ENCODE measurements at places on chromosomes 3 and 15.
A peak's percentile ranks its signal among the peaks of the same experiment; 100 is the strongest.

- DNase-seq: no peak
These were observed 311.4 kb downstream of the PDCD6IP start for GRCh38 chr3:34109846-34110245.

DNA sequence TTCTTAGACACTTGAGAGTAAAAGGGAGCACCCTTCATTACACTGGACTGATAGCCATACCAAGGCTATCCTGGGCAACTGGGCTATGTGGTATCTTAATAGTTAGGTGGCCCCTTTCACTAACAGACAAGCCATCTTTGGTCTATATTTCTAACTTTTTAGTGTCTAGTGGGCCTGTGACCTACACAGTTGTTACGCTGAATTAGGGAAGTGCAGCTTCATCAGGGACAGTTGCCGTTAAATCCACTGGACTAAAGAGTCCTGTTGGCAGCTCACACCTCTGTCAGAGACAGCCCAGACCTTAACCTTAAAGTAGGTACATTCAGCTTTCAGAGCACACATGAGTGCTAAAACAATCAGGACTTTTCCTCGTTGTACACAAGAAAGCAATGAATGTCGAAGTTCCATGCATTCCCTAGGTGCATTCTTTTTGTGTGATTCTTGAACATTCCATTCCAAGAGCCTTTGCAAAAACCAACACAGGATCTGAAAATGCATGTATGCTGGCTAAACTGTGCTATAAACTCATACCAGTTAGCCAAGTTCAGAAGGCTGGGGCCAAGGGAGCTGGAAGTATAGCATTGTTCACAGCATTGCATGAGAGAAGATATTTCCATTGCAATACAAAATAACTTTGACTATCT is 230.2 kb upstream of the EIF1B start:
- DNase-seq: no peak

GRCh38 chr3:49377483-49377882 is 19.3 kb upstream of the GPX1 start:
- DNase-seq: peak; percentile 32

GRCh38 chr15:34331809-34332208 is 5.8 kb downstream of the SLC12A6 start:
- DNase-seq: no peak

DNA sequence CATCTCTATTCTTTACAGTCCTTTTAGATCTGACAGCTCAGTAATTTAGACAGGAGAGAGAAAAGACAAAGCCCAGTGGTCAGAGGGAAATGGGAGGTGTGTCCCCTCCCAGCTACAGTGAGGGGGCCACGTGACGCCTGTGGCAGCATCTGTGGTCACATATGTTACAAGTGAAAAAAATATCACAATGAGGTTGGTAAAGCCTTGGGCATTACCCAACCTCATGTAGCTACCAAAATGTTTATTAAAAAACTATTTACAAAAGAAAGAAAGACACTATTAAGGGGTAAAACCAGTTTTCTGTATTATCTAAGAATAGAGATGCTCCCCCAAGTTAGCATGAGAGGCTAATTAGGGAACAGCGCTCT is 42.9 kb upstream of the PLCL2 start:
- DNase-seq: no peak

DNA sequence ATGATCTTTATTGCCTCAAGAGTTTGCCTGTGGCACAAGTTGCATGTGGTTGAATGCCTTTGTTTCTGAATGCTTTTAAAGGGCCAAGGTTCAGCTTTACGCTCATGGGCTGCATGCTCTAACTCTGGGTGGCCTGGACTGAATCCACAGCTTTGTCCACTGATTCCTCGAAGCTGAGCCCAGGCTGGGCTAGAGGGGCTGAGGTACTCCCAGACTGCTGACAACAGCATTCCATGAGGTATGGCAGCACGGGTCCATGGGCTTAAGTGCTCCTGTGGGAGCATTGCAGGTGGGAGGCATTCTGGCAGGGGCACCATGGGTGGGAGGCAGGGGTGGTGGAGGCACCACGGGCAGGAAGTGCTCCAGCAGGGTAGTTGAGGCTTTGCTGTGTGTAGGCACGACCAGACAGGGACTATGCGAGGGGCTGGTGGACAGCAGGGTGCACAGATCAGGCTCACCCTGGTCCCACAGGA is 61.6 kb downstream of the GLCE start:
- no peak for DNase-seq

DNA sequence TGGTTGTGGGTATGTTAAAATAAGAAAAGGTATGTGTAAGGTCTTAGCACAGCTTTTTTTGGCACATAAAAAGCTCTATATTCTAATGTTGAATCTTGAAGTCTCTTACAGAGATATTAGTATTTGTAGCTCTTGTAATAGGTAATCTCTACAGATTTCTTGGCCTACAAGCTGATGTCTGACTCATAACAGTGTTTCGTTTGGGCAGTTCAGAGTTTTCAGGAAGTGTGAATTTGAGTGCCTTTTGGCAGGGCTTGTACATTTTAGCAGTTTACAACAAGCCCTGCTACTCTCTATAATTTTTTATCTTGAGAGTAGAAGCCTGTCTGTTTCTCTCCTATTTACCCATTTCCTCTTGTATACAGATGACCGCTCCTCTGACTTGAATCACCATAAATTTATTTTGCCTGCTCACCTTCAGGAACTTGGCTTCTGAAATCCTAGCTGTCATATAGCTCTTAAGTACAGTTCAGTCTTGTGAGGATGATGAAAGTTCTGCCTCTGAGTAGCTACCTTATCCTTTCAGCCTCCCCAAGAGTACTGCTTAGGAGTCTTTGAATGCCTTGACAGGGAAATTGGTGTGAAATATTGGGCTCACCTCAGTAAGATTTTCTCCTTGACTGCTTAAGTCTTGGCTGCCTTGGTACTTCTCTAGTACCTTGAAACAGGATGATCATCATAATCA is 419.9 kb upstream of the RARB start:
- DNase-seq: no peak

DNA sequence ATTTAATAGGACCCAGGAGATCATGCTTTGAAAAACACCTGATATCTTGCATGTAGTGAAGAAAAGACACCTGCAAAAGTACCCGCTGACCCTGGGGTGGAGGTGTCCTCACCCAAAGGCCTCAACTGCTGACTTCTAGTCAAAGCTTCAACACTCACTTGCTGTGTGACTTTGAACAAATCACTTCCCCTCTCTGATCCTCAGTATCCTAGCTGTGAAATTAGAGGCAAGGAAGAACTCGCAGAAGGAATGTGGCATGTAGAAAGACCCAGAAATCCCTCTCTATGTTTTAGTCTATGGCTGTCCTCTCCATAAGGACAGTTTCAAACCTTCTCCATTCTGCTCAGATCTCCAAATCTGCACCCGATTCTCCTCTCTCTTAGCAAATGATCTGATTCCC is 52.7 kb upstream of the ATP13A3 start:
- no peak for DNase-seq

DNA sequence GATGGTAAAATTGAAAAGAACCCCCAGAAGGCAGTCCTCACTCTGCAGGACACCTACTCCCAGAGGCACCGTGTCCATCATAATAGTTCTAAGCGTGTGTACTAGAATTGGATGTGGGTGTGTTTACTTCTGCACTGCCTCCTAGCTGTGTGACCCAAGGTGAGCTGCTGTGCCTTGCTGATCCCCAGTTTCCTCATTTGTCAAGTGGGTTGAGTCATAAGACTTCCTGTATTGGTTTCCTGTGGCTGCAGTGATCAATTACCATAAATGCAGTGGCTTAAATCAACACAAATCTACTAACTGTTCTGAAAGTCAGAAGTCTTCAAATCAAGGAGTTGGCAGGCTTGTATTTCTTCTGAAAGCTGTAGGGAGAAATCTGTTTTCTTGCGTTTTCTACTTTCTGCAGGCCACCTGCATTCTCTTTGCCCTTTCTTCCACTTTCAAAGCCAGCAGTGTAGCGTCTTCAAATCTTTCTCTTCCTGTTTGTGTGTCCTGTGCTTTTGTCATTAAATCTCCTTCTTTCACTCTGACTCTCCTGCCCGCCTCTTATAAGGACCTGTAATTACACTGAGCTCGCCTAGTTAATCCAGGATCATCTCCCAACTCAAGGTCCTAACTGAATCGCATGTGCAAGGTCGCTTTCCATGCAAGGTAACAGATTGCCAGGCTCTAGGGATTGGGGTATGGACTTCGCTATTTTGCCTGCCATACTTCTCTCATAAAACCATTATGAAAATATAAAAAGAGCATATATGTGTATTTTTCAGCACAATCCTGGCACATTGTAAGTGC is 59.0 kb downstream of the RORA start:
- DNase-seq: no peak

DNA sequence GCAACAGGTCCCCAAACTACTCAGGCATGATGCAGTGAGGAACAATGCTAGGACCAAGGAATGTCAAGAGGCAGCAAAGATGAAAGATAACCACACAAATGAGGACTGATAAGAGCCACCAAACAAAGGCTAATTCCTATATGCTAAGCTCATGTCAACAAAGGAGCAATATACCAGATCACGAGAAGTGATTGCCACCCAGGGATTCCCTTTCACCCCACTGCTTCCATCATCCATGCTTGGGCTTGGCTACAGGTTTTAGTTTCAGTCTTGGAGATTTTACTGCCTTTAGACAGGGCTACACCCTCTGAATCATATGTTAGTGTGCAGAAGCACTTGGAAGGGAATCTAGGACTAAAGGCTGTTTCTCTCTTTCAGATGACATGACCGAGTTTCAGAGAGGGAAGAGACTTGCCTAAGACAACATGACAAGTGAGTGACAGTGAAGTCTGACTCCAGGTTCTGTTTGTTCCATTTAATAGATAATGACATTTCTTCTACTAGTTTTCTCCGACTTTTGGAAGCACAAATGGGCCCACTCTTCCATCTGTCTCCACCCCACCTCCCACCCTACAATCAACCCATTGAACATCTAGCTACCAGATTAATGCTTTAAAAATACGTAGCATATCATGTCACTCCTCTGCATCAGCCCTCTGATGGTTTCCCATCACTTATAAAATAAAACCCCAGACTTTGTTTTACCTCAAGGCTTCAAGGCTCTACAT is 173.5 kb upstream of the LRRN1 start:
- no peak for DNase-seq

- DNase-seq: no peak
These were observed 291.6 kb upstream of the TGFBR2 start for GRCh38 chr3:30314757-30315325.

- no peak for DNase-seq
These were observed 69.3 kb downstream of the MESD start for GRCh38 chr15:80920271-80920699.

DNA sequence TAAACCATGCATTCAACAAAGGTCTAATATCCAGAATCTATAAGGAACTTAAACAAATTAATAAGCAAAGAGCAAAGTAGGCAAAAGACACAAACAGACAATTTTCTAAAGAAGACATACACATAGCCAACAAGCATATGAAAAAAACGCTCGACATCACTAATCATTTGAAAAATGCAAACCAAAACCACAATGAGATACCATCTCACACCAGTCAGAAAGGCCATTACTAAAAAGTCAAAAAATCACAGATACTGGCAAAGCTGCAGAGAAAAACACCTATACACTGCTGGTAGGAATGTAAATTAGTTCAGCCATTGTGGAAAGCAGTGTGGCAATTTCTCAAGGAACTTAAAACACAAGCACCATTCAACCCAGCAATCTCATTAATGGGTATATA is 53.8 kb downstream of the FSIP1 start:
- no peak for DNase-seq

DNA sequence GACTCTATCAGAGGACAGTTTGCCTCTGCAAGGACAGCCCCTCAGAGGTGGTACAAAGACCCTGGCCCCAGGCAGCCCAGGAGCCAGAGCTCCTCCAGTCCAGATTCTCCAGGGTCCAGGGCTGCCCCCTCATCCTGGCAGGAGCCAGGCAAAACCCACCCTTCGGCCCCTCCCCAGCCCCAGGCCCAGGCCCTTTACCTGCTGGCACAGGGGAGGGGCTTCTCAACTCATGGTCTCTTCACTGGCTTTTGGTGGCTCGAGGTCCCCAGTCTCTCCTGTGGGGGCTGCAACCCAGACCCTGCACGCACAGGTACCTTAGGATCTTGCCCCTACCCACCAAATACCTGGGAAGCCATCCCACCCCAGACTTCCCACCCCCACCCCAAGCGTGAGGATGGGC is 8.5 kb downstream of the NEIL1 start:
- DNase-seq: no peak

DNA sequence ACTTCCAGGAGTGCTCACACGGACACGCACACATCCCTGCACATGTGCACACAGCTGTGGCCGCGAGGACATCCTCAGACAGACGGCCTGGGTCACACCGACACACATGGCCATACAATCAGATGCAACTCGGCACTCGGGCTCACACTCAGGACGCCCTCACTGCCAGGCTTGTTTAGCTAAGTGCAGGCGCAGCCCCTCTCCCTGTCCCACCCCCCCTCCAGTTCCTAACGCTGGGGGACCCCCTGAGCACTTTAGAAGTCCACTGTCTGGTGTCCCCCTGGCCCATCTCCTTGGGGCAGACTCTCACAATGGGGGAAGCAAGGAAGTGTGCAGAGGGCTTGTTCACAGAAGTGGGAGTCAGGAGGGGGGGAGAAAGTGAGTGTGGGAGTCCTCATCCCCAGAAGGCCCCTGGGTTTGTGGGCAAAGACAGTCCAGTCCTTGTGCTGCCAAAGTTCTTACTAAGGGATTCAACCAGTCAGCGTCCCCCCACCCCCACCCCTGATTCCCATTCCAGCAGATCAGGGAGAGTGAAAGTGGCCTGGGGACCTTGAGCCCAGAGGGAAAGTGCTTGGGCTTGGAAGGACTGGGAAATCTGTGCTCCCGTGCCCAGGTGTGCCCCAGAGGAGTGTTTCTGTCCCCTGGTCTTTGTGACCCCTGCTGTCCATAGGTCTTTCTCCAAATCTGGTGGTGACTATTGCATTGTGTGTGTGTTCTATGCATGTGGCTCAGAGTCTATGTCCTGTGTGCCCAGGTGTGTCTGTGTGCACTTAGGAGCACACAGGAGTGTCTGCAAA is 767 bp upstream of the GATA2 start:
- no peak for DNase-seq

GRCh38 chr15:62301993-62302675 is 137.0 kb upstream of the C2CD4B start:
- DNase-seq: no peak

GRCh38 chr3:118511402-118511801 is 523.2 kb downstream of the IGSF11 start:
- no peak for DNase-seq

DNA sequence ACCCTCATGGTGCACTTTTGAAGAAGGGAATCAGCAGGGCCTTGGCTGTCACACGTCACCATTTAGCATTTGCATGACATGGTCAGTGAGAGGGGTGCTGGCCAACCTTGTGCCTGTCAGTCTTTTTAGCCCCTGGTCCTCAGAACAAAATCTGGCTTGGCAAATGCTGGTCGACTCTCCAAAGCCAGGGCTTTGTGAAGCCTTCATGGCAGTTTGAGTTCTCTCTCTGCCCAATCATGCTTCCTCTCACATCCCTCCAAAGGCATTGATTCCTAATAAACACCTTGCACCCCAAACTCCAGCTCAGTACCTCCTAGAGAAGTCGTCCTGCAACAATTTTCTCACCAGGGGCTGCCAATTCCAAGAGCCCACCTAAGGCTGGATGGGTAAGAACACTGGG is 19.4 kb downstream of the CCR9 start:
- DNase-seq: no peak

- no peak for DNase-seq
These were observed 15.8 kb upstream of the RAMAC start for GRCh38 chr15:82970078-82970686.

GRCh38 chr15:69543681-69544364 is 91.2 kb downstream of the RPLP1 start:
- DNase-seq: no peak

All from stimulated activated CD4-positive, alpha-beta T cell treated with anti-CD3 and anti-CD28 coated beads, Interleukin-12 subunit alpha, Interleukin-12 subunit beta, amount 100 ng/mL, for 24 hours (primary cell).